ENCODE measurements at places on chromosomes 4 and X. TPM values are rescaled to one million over a fixed set of nuclear protein-coding genes. Genes with fewer than 3 reads are reported as not detected.

- no peak for DNase-seq
Observed at GRCh38 chrX:42739741-42740140, 38.2 kb downstream of the PPP1R2C start.

Gene CFP
- 3.8 TPM for total RNA-seq

DNA sequence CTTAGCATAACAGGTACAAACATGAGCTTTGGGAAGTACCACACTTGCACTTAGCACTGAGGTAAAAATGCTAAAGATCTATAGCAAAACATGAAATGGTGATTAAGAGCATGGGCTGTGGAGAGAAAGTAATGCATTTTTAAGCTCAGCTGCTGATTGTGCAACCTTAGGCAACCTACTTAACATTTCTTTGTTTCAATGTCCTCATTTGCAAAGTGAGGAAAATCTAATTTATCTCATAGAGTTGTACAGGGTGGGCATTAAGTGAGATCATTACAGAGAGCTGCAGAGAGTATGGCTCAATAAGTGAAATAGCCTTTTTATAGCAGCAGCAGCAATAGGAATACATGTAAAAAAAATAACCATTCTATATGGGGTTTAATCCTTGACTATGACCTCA, 87.0 kb downstream of the PAK3 start:
- DNase-seq: no peak

DNA sequence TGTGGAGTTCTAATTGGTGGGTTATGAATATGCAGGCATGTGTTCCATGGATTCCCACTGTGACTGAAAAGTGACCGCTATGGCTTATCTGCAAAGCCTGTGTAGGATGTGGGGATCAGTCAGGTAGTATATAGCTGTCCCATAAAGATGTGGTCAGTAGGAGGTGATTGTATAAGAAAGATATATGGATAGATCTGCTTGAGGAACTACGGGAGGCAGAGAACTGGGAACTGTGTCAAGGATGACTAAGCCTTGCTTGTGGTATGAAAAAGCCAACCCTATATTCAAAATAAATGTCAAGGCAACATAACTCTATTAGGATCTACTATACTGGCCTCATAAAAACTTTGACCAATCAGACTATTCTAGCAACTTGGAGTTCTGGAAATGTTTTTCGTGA, 185.2 kb downstream of the KLHL4 start:
- DNase-seq: no peak

GRCh38 chrX:40778861-40779575, 43.7 kb upstream of the MED14 start:
- no peak for DNase-seq

Gene SERPINA7
- not detected for total RNA-seq

- no peak for DNase-seq
Observed at GRCh38 chrX:20060961-20061748, 55.6 kb downstream of the MAP7D2 start.
